B cell (primary cell): ENCODE measurements at places on chromosomes 5 and 9. TPM values are rescaled to one million over a fixed set of nuclear protein-coding genes. Genes with fewer than 3 reads are reported as not detected.

Gene NEUROG1
- polyA plus RNA-seq: not detected in 2 replicates

Gene LRRC70
- 3.3 and 4.7 TPM in 2 replicates for polyA plus RNA-seq

Gene DELE1
- 85.5 and 127 TPM in 2 replicates for polyA plus RNA-seq

Gene PRR16
- 0.09 and 0.16 TPM in 2 replicates for polyA plus RNA-seq

GRCh38 chr5:138872841-138873465 lies 2.2 kb downstream of the LRRTM2 start:
- no peak for DNase-seq

GRCh38 chr5:63131626-63132285 lies 553.1 kb downstream of the LRRC70 start:
- no peak for DNase-seq

- DNase-seq: no peak
These were observed 676.1 kb upstream of the C9orf72 start for GRCh38 chr9:28249424-28249823.
